ENCODE measurements at places on chromosomes 16 and 17.
A peak's percentile ranks its signal among the peaks of the same experiment; 100 is the strongest.

GRCh38 chr16:51416926-51417325 is 265.9 kb upstream of the SALL1 start:
- no peak for DNase-seq

- peak; percentile 40 for DNase-seq
These were observed 22.0 kb upstream of the NSMCE1 start for GRCh38 chr16:27290562-27290961.

- no peak for DNase-seq
These were observed 22.3 kb downstream of the TCF25 start for GRCh38 chr16:89895482-89896250.

DNA sequence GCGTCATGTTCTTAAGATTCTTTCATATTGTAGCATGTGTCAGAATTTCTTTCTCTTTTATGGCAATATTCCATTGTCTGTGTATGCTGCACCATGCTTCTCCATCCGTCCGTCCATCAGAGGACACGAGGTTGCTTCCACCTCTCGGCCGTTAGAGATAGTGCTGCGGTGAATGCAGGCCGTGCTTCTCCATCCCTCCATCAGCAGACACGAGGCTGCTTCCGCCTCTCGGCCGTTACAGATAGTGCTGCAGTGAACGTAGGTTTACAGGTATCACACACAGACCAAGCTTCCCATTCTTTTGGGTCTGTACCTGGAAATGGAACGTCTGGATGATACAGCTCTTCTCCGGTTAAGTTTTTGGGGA is 113.5 kb downstream of the CMIP start:
- DNase-seq = no peak

- no peak for DNase-seq
These were observed 36.8 kb downstream of the ERCC4 start for GRCh38 chr16:13956635-13957196.

DNA sequence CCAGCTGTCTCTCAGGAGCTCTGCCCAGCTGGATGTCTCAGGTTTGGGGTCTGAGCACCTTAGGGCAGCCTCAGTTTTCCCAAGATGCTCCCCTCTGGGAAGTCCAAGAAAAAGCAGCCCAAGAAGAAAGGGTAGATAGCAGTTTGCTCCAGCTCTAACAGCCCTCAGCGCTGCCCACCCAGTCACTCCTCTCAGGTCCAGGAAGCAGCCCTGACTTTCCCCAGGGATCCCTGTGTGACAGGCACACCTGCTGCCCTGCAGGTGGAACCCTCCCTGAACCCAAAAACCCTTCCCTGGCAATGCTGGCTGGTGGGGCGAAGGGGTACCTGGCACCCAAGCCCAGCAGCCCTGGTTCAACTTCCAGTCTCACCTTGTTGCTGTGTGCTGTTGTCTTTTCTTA is 48.1 kb downstream of the BEAN1 start:
- peak; percentile 58 for DNase-seq

- DNase-seq = no peak
These were observed 25.9 kb downstream of the CYB561 start for GRCh38 chr17:63419949-63420867.

DNA sequence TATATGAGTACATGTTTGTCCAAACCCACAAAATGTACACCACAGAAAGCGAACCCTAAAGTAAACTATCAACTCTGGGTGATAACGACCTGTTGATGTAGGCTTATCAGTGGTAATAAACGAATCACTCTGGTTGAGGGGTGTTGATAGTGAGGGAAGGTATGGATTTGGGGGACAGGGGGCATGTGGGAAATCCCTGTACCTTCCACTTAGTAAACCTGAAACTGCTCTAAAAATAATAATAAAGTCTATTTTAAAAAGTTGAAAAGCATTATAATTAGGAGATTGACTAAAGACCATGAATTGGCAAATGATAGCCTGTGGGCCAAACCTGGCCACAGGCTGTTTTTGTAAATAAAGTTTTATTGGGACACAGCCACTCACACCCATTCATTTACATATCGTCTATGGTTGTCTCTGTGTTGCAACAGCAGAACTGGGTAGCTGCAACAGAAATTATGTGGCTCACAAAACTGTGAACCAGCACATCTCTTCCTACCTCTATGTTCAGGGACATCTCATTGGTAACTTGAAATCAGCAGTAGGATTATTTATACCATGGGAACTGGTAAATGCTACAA is 85.5 kb upstream of the CDYL2 start:
- DNase-seq = no peak
